ENCODE measurements at places on chromosomes 11 and 22. TPM values are rescaled to one million over a fixed set of nuclear protein-coding genes. Genes with fewer than 3 reads are reported as not detected.

- DNase-seq = peak; percentile 98
Observed at GRCh38 chr11:1693327-1694063, 3.5 kb upstream of the KRTAP5-6 start.

The FOLR3 gene
- total RNA-seq = not detected

The RASD2 gene
- total RNA-seq = 1.3 TPM

DNA sequence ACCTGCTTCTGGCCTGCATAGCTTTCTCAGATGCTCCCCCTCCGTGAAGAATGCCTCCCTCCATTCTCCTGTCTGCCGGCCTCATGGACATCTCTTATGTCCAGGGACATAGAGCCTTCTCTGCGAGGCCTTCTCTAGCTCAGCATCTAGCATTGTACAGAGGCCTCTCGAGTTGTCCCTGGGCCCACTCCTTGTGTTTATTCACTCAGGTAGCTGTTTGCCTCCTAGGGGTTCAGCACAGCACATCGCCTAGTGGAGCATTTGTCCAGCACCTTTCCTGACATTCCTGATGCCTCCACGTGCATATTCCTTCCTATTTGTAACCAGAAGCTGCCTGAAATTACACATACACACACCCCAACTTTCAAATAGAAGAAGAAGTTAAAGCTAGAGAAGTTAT, 101.3 kb downstream of the TBC1D22A start:
- no peak for DNase-seq

The NRIP3 gene
- 1.9 TPM for total RNA-seq

The LRP5 gene
- total RNA-seq = 28.6 TPM

- DNase-seq = no peak
Observed at GRCh38 chr11:77418155-77418970, 55.5 kb downstream of the PAK1 start.

DNA sequence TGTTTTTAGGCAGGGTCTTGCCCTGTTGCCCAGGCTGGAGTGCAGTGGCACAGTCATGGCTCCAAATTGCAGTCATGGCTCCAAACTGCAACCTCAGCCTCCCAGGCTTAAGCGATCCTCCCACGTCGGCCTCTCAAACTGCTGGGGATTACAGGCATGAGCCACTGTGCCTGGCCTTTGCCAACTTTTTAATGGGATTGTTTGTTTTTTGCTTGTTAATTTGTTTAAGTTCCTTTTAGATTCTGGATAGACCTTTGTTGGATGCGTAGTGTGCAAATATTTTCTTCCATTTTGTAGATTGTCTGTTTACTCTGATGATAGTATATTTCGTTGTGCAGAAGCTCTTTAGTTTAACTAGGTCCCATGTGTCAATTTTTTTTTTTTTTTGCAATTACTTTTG, 10.0 kb upstream of the SCGB1D1 start:
- DNase-seq = no peak

- DNase-seq = no peak
Observed at GRCh38 chr11:65641297-65642013, 3.6 kb downstream of the SIPA1 start.

The SLC22A12 gene
- not detected for total RNA-seq

DNA sequence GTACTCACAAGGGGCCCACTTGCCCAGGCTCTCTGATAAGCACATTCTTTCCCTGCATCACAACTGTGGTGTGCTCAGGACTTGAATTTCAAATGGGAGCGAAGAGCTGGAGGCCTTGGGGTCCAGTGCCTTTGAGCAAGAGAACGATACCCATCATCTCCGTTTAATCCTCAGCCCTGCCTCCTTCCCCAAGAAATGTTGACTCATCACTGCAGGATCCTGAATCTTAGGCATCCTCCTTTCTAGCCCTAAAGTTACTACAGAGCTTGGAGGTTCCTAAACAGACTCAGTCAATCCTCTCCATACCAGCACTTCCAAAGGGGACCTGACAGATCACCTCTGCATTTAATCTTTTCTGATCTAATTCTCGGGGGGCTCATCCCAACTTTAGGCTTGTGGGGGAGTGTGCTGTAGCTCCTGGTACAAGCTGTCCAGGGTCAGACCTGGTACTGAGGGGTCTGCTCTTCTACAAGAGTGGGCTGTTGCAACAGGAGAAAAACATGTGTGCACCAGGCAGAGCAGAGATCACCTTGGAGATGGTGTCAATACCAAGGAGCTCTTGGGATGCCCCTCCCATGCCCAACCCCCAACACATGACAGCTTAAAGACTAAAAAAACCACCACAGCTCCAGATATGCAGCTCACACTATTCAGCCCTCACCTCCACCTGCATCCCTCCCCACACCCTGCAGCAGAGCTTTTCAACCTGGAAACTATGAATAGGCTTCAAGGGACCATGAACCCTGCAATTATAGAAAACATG, 3.9 kb upstream of the PRG2 start:
- DNase-seq = no peak

The MIF gene
- 952 TPM for total RNA-seq

- DNase-seq = no peak
Observed at GRCh38 chr11:119803726-119804294, 74.8 kb upstream of the NECTIN1 start.

The RTN4RL2 gene
- 3.4 TPM for total RNA-seq

DNA sequence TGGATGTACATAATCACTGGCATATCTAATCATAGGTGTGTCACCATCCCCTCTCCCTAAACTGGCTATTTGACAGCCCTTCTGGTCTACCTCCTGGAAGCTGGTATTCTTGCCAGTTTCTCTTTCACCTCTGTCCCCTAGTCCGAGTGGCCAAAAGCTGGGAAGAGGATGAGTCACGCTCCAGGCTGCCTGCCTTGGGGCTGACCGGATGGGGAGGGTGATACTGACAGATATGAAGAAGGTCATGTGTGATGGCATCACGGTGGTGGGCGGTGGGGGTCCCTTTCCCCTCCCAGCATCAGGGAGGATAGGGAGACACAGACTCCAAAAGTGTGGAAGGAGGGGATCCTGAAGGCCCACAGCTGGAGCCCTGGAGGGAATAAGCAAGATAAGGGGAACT, 4.8 kb downstream of the OAF start:
- DNase-seq = no peak

- no peak for DNase-seq
Observed at GRCh38 chr22:50425179-50425916, 49.5 kb downstream of the SBF1 start.

The MAPK1 gene
- 54.5 TPM for total RNA-seq

- DNase-seq = no peak
Observed at GRCh38 chr22:33932997-33933396, 12.7 kb upstream of the LARGE1 start.

GRCh38 chr22:28544431-28544868, 135.2 kb downstream of the TTC28 start:
- no peak for DNase-seq

- DNase-seq = no peak
Observed at GRCh38 chr11:86957976-86958646, 2.9 kb upstream of the FZD4 start.

The OR2AT4 gene
- not detected for total RNA-seq

DNA sequence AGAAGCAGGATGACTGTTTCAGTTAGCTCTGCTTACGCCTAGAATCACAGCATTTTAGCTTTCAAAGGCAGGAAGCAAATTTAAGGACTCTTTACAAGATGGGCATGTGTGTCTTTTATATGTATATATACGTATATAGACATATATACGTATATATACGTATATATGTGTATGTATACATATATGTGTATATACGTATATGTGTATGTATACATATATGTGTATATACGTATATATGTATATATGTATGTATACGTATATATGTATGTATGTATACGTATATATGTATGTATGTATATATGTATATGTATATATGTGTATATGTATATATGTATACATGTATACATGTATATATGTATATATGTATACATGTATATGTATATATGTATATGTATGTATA, 111.1 kb downstream of the FBXO7 start:
- DNase-seq = no peak

GRCh38 chr11:39960206-39960605, 1499.2 kb downstream of the LRRC4C start:
- DNase-seq = no peak

Measured in H7 (cell line).